ENCODE measurements at places on chromosomes 11 and 22.

- peaks cover 21% of the 10 kb centered on the region for H3K27me3 ChIP-seq
- H3K27ac ChIP-seq: no peak overlapping the region
- DNase-seq: no peak
- no peak overlapping the region for H3K4me3 ChIP-seq
- peaks cover 3% of the 10 kb centered on the region for H3K4me1 ChIP-seq
Observed at GRCh38 chr11:119590651-119591351, 138.2 kb downstream of the NECTIN1 start.

DNA sequence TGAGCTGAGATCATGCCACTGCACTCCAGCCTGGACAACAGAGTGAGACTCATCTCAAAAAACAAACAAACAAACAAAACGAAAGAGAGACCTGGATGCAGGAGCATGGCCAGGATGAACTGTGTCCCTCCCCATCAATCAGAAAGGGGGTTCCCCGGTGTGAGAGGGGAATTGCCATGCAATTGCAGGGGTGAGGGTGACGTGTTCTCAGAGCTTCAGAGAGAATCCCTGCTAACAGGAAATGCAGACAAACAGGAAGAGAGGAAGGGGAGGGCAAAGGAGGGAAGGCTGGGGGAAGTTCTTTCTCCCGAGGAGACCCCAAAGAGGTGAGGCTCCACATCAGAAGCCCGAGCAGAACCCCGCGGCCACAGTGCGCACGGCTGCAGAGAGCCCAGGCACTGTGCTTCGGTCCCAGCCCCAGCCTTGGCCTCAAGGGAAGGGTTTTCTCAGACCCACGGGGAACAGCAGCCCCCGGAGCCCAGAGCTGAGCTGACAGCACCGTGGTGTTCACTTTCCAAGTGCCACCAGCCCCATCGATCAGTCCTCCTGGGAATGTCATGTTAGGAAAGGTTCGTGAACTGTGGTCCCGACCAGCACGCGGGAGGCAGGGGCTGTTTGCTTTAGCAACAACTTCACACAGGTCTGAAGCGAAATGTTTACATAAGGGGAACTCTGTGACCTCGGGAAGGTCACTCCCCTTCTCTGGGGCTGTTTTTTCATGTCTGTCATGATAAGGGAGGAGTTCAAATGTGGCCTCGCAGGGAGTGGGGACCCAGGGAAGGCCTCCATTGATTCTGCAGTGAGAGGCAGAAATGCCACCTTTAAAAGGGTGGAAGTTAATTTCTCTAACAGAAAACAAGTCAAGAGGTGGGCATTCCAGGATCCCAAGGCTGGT, 108.0 kb upstream of the ANO1 start:
- H3K4me1 ChIP-seq: peaks cover 9% of the 10 kb centered on the region
- no peak overlapping the region for H3K27ac ChIP-seq
- H3K4me3 ChIP-seq: no peak overlapping the region

- no peaks in the 10 kb centered on the region for H3K4me1 ChIP-seq
- H3K27ac ChIP-seq: no peak overlapping the region
- no peak for DNase-seq
- H3K36me3 ChIP-seq: no peaks in the 10 kb centered on the region
- no peaks in the 10 kb centered on the region for H3K27me3 ChIP-seq
Observed at GRCh38 chr11:70805243-70805642, 406.9 kb downstream of the CTTN start.

- H3K36me3 ChIP-seq: no peaks in the 10 kb centered on the region
- H3K4me1 ChIP-seq: no peaks in the 10 kb centered on the region
- H3K27ac ChIP-seq: no peak overlapping the region
Observed at GRCh38 chr11:125372088-125372487, 124.0 kb downstream of the FEZ1 start.

- no peak overlapping the region for H3K4me3 ChIP-seq
- no peak for DNase-seq
- H3K4me1 ChIP-seq: no peaks in the 10 kb centered on the region
- no peaks in the 10 kb centered on the region for H3K27me3 ChIP-seq
- H3K27ac ChIP-seq: no peak overlapping the region
Observed at GRCh38 chr11:129546266-129546665, 170.6 kb downstream of the BARX2 start.
